Central memory CD8-positive, alpha-beta T cell (primary cell): ENCODE measurements at places on chromosomes 13 and 19.

DNA sequence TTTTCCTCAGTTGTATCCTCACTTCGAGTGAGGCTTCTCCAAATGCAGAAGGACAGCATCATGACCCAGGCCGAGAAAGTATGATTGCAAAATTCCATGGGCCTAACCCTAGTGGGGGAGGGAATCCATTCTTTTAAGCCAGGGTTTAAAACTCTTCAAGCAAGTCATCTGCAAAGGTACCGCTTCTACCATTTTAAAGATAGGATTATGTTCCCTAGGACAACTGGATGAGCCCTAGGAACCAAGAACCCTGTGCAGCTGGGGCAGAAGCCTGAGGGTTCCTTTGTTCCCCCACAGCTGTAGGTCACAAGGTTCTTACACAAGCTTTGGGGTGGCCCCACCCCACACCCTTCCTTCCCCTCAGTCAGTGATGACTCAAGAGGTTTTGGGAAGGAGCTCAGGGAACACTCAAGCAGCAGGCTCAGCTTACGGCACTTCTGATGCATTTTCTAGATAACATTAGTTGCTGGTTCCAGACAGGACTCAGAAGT, 13.5 kb downstream of the ARL11 start:
- peaks cover 2% of the 10 kb centered on the region for H3K36me3 ChIP-seq
- H3K27ac ChIP-seq = no peak overlapping the region
- no peak for DNase-seq
- H3K4me1 ChIP-seq = peaks cover 6% of the 10 kb centered on the region

- H3K27me3 ChIP-seq = no peaks in the 10 kb centered on the region
- no peaks in the 10 kb centered on the region for H3K4me1 ChIP-seq
- no peak for DNase-seq
- no peak overlapping the region for H3K4me3 ChIP-seq
- H3K36me3 ChIP-seq = peaks cover 3% of the 10 kb centered on the region
- no peak overlapping the region for H3K27ac ChIP-seq
These were observed 315.7 kb upstream of the SLITRK5 start for GRCh38 chr13:87355451-87355850.

- no peak overlapping the region for H3K27ac ChIP-seq
- DNase-seq = no peak
- H3K36me3 ChIP-seq = no peaks in the 10 kb centered on the region
These were observed 62.7 kb downstream of the TSHZ3 start for GRCh38 chr19:31286491-31286890.

DNA sequence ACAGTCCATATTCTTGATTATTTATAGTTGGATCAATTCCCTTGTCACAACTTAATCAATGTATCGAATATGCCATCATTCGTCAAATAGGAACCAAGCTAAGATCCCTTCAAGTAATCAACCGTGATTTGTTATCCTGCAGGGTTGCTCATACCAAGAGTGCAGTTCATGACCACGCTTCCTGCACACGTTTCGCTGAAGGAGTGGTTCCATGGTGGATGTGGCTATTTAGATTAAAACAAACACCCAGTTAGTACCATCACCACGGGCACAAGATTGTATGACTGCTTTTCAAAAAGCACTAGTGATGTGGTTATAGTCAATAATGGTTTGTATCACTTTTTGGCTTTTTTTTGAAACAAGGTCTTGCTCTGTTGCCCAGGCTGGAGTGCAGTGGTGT, 41.1 kb upstream of the CCNE1 start:
- no peak overlapping the region for H3K27ac ChIP-seq
- no peak overlapping the region for H3K4me3 ChIP-seq
- H3K4me1 ChIP-seq = no peaks in the 10 kb centered on the region
- H3K27me3 ChIP-seq = peaks cover 24% of the 10 kb centered on the region
- H3K36me3 ChIP-seq = no peaks in the 10 kb centered on the region
- no peak for DNase-seq

GRCh38 chr13:23392925-23393645, 40.4 kb downstream of the SACS start:
- H3K36me3 ChIP-seq = no peaks in the 10 kb centered on the region
- no peaks in the 10 kb centered on the region for H3K4me1 ChIP-seq
- no peak overlapping the region for H3K27ac ChIP-seq
- DNase-seq = no peak
- H3K27me3 ChIP-seq = peaks cover 1% of the 10 kb centered on the region

DNA sequence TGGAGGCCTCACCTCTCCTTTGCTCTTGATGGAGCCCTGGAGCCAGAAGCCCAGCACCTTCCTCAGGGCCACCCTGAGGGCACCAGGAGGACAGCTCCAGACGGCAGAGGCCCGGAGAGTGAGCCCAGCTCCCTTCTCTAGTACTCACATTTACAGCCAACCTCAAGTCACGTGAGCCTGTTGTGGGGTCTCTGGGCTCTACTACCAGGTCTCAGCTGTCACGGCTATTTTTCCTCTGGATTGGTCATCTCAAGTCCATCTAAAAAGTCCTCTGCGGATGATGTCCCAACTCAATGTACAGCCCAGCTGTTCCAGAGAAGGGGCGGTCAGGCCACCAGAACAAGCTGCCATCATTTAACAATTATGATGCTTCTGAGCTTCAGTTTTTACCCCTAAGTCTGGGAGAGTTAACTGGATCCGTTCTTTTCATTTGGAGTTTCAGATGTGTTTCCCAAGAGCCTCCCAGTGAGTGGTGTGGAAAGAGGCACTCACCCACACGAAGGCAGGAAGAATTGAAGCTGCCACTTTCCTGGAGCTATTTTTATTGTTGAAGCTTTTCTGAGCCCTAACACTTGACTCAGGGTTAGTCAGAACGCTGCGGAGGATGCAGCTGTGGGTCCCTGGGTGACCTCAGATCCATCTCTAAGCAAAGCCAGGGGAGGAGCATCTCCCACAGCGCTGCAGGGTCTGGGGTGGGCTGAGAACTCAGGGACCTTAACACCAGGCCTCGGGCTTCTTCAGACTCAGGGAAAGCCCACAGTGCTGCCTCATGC, 143.5 kb upstream of the UBL3 start:
- H3K27me3 ChIP-seq = no peaks in the 10 kb centered on the region
- no peaks in the 10 kb centered on the region for H3K36me3 ChIP-seq
- no peak for DNase-seq

- H3K27ac ChIP-seq = peak overlapping the region; percentile 30
- peaks cover 14% of the 10 kb centered on the region for H3K4me1 ChIP-seq
- H3K27me3 ChIP-seq = no peaks in the 10 kb centered on the region
- DNase-seq = no peak
- no peak overlapping the region for H3K4me3 ChIP-seq
- H3K36me3 ChIP-seq = peaks cover 2% of the 10 kb centered on the region
These were observed 103.9 kb downstream of the WDFY2 start for GRCh38 chr13:51687947-51688714.

- H3K36me3 ChIP-seq = peaks cover 1% of the 10 kb centered on the region
- no peak for DNase-seq
- no peaks in the 10 kb centered on the region for H3K27me3 ChIP-seq
- peaks cover 14% of the 10 kb centered on the region for H3K4me1 ChIP-seq
- no peak overlapping the region for H3K27ac ChIP-seq
These were observed 15.5 kb downstream of the TEX101 start for GRCh38 chr19:43430142-43430710.

- no peak overlapping the region for H3K27ac ChIP-seq
- no peaks in the 10 kb centered on the region for H3K4me1 ChIP-seq
- H3K36me3 ChIP-seq = no peaks in the 10 kb centered on the region
- no peak for DNase-seq
- no peak overlapping the region for H3K4me3 ChIP-seq
These were observed 583.7 kb upstream of the SPRY2 start for GRCh38 chr13:80924596-80924995.

DNA sequence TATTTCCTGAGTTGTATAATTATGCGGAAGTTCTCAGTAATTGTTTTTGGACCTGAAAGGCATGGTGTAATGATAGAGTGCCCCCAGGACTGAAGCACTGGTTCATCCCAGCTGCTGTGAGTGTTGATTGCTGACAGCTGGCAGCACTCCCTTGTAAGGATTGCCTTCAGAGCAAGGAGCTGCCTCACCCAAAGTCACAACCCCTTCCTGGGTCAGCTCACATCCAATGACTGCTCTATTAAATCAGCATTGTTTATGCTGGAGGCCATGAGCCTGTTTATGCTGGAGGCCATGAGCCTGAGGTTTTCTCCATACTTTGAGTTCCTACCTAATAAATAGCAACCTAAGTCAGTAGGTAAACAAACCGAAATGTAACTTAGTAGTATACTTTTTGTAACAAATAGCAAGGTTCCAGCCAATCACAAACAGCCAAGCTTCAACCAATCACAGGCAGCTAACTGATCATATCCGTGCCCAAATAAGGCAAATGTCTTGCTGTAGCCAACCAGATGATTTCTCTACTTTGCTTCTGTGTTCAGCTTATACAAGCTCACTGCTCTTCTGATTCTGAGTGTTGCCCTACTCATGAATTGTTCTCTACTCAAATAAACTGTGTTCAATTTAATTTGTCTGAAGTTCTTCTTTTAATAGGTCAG, 11.7 kb upstream of the SPACA6 start:
- H3K27me3 ChIP-seq = peaks cover 64% of the 10 kb centered on the region
- peaks cover 2% of the 10 kb centered on the region for H3K36me3 ChIP-seq
- no peak overlapping the region for H3K4me3 ChIP-seq
- peaks cover 4% of the 10 kb centered on the region for H3K4me1 ChIP-seq

DNA sequence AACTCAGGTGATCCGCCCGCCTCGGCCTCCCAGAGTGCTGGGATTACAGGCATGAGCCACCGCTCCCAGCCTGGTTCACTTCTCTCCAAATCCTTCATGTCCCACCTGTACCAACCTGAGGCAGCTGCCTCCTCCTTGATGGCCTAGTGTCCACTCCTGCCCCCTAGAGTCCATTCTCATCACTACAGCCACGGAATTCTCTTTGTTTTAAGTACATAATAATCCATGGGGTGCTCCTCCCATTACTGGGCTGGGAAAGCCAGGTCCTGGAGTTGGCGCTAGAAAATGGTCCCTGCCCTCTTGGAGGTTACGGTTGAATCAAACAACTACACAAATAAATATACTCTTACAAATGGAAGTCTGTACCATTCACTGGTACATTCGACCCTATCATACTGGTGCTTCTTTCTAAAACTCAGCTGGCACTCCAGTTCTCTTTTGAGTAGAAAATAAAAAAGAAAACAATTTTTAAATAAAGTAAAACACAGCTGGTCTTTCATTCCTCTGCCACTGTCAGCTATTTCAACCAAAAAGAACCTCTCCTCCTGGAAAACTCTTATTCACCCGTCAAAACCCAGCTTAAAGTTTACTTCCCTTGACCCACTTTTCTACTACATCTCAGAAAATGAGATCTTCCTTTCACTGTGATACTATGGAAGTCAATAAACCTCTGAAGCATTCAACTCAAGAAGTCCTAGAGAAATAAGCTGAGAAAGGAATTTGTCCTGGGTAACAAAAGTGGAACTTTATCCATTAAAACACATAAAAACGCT, 22.4 kb upstream of the ARHGEF18 start:
- H3K4me3 ChIP-seq = no peak overlapping the region
- no peak overlapping the region for H3K27ac ChIP-seq
- H3K4me1 ChIP-seq = no peaks in the 10 kb centered on the region
- DNase-seq = no peak

- H3K4me3 ChIP-seq = no peak overlapping the region
- H3K4me1 ChIP-seq = no peaks in the 10 kb centered on the region
- peaks cover 2% of the 10 kb centered on the region for H3K36me3 ChIP-seq
- DNase-seq = no peak
These were observed 234.7 kb downstream of the RBM26 start for GRCh38 chr13:79171141-79172061.

GRCh38 chr13:43441464-43441863, 345.3 kb downstream of the ENOX1 start:
- no peaks in the 10 kb centered on the region for H3K36me3 ChIP-seq
- no peak overlapping the region for H3K4me3 ChIP-seq
- no peak overlapping the region for H3K27ac ChIP-seq
- H3K4me1 ChIP-seq = no peaks in the 10 kb centered on the region

- no peaks in the 10 kb centered on the region for H3K36me3 ChIP-seq
- no peak for DNase-seq
- peaks cover 6% of the 10 kb centered on the region for H3K4me1 ChIP-seq
- H3K27ac ChIP-seq = no peak overlapping the region
- no peaks in the 10 kb centered on the region for H3K27me3 ChIP-seq
These were observed 110.3 kb downstream of the MIPEP start for GRCh38 chr13:23778879-23779278.

DNA sequence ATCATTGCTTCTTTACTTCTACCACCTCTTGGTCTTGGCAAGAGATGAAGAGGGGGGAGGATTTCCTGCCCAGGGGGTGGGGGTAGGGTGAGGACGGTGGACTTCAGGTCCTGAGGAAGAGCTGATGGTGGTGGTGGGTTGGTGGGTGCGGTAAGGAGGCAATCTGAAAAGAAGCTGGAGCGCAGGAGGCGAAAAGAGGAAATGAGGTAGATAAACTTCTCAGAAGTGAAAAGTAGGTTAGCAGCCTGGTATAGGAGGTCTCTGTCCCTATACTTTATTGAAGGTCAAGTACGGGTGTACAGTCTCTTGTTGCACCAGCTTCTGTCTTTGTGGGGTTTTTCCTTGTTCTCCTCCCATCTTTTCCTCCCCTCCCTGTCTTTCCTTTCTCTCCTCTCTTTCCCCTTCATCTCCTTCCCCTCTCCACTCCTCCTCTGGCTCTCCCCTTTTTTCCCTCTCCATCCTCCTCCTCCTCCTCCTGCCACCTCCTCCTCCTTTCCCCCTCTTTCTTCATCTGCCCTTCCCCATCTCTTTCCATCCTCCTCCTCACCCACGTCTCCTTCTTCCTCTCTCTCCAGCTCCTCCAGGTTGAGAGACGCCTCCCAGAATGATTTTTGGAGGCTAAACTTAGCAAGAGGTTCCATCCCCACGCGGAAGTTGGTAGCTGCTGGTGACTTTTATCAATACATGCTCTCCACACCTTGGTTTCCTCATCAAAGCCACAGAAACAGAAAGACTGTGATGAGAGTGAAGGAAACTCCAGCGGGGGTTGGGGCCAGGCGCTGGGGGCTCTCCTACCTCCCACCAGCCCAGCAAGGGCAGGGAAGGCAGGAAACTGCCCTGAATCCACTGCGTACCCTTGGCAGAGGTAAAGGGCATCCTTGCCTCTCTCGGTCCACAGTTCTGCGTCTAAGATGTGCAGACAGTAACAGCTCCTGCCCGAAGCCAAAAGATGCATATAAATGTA, 15.3 kb downstream of the TNFSF14 start:
- no peak for DNase-seq
- H3K27ac ChIP-seq = peak overlapping the region; percentile 94

GRCh38 chr19:51354742-51355148, 11.4 kb downstream of the ETFB start:
- peaks cover 11% of the 10 kb centered on the region for H3K36me3 ChIP-seq
- peaks cover 22% of the 10 kb centered on the region for H3K4me1 ChIP-seq
- peak overlapping the region; percentile 8 for H3K4me3 ChIP-seq

DNA sequence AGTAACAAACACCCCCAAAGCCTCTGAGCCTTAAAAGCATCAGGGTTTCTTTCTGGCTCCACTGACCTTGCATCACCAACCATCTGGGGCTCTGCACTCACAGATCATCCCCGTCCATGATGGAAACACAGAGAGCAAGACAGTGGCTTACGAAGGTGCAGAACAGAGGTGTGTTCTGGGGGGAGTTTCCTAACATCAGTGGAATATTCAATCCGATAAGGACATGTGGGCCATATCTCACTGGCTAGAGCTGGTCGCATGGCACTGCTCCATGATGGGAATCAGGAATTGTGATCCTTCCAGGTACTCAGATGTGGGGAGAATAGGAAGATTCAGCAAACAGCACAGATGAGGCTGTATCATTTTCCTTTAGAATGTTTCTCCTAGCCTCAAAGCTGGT, 457.2 kb downstream of the IRS2 start:
- no peak overlapping the region for H3K27ac ChIP-seq
- no peak overlapping the region for H3K4me3 ChIP-seq
- no peaks in the 10 kb centered on the region for H3K27me3 ChIP-seq
- H3K4me1 ChIP-seq = no peaks in the 10 kb centered on the region

GRCh38 chr19:32464279-32464678, 58.7 kb downstream of the DPY19L3 start:
- no peak overlapping the region for H3K27ac ChIP-seq
- no peaks in the 10 kb centered on the region for H3K27me3 ChIP-seq
- no peaks in the 10 kb centered on the region for H3K4me1 ChIP-seq
- H3K36me3 ChIP-seq = no peaks in the 10 kb centered on the region
- no peak overlapping the region for H3K4me3 ChIP-seq
